Colonic mucosa (tissue), 4 donors: ENCODE measurements at places on chromosomes 12 and 14. TPM values are rescaled to one million over a fixed set of nuclear protein-coding genes. Genes with fewer than 3 reads are reported as not detected.

GRCh38 chr12:31362759-31363415 lies 36.9 kb upstream of the SINHCAF start:
- DNase-seq = peak; percentile 69

DNA sequence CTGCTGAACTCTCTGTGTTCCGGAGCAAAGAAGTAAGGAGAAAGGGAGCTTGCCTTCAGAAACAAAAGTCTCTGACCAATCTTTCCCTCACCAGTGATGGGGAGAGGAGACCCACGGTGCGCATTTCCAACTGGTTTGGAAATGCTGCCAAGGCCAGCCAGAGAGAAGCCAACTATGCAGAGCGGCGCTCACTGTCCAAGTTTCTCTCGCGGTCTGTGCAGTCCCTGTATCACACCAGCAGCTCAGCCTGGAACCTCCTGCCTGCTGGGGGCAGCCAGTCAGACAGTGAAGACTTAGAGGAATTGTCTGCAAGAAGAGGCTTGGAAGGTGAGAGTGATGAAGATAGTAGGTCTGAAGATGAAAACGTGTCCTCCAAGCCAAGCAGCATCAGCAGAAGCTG lies 206.2 kb downstream of the NAV3 start:
- no peak for DNase-seq

NFE2 gene
- total RNA-seq = 0.30 TPM

MED6 gene
- 28.0 TPM for total RNA-seq

DNA sequence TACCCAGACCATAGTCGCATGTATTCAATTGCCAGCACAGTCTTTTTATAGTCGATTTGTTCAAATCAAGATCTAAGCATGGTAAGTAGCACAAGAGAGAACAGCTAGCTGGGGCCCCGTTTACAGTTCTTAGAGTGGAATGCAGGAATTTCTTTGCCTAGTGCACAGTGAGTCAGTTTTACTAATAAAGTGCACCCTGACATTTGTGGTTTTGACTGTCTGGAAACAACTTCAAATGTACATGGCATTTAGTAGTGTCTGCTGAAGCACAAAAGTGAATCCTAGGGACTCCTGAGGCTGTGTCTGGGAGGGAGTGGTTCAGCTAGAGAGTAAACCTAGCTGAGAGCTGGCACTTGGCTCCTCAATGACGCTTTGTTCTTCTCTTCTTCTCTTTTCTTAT lies 64.9 kb downstream of the TMX1 start:
- no peak for DNase-seq

GRCh38 chr14:56810147-56810719 lies at the start of gene OTX2:
Gene OTX2, minus strand, starts transcription at chr14:56810479. Its CDS starts 5,023 bp downstream, at chr14:56805456.
- DNase-seq = no peak

DNA sequence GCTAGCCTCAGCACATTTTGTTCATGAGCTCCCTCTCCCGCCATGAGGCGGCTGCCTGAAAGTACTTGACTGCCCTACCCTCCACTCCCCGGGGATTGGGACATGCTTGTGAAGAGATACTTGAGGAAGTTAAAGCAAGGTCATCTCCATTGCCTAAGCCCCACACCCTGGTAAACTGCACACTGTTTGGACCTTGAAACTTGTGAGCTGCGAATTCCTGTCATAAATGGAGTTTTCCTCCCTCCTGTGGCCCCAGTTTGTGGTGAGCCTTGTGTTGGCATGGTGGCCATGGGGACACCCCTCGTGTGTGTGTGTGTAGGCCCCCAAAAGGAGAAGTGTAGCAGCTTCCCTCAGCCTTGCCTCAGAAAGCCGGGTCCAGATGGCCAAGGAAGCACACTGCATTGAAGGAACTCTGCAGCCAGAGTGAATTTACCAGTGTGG lies 395.5 kb downstream of the ZFP36L1 start:
- DNase-seq = peak; percentile 45

RD3L gene
- total RNA-seq = not detected

- no peak for DNase-seq
Observed at GRCh38 chr12:22687361-22688076, 62.5 kb downstream of the ETNK1 start.

GRCh38 chr14:60645126-60645741 lies 4.0 kb downstream of the SIX1 start:
- no peak for DNase-seq

DNA sequence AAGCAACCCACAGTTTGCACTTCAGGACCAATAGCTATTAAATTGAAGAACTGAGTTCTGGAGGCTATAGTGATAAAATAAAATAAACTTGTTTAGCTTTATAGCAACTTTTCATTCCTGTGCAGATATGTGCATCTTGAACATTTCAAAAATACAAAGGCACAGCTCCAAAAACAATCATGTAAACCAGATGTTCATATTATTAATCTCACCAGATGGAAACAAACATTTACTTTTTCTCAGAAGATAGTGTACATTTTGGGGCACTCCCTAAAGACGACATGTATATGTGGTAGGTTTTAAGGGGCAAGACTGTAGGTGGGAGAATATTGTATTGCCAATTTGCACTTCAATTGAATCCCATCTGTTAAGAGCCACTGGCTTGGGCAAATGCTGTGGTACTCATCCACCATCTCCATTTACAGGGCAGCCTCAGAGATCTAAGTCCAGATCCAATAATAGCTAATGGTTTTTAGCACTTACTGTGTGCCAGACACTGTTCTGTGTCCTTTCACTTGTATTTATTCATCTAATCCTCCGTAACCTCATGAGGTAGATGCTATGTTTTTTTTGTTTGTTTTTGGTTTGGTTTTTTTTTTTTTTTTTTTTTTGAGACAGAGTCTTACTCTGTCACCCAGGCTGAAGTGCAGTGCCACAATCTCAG lies 49.1 kb downstream of the PTGER2 start:
- no peak for DNase-seq

DNA sequence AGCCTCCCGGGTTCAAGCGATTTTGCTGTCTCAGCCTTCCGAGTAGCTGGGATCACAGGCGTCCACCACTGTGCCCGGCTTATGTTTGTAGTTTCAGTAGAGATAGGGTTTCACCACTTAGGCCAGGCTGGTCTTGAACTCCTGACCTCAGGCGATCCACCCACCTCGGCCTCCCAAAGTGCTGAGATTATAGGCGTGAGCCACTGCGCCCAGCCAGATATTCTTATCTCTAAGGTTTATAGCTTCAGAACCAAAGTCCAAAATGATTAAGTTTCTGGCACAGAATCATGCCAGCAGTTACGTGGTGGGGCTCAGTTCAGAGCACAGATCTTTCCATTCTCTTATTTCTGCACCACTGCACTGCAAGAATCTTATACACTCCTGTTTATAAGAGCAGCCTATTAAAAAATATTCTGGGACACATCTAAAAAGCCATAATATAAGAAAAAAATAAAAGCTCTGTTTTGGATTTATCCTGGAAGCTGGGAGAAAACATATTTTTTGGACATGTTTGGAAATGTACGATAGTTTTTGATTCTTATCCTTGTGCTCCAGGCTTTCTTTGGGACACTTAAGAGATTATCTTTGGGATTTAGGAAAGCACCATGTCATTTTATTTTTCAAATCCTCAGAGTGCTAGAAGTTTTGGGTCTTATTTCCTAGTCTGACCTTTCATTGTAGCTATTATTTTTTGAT lies 129.6 kb downstream of the LMNTD1 start:
- peak; percentile 64 for DNase-seq

DNA sequence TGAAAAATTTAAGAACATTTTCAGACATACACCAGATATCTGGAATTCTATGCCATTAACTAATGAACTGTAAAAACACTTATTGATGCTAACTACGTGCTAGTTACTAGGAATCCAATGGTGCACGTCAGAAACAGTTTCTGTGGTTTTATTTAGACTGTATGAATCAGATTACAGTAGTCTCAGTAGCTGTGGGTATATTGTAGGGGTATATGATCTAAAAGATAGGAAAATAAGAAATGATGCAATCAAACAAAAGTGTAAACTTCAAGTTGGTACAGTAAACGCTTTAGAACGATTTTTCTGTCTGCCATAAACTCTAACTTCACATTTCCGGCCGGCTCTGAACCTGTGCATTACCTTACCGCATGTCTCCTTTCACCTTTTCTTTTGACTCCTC lies 2.3 kb downstream of the ABCC9 start:
- DNase-seq = no peak

OAS2 gene
- total RNA-seq = 3.2 TPM

MUCL1 gene
- total RNA-seq = not detected

GRCh38 chr12:40202095-40203059 lies 22.4 kb upstream of the LRRK2 start:
- no peak for DNase-seq

- DNase-seq = no peak
Observed at GRCh38 chr12:2198005-2198501, 145.3 kb downstream of the CACNA1C start.

GRCh38 chr12:55974308-55974730 lies 441 bp downstream of the RAB5B start:
- DNase-seq = peak; percentile 62

GRCh38 chr14:40280652-40281051 lies 848.4 kb upstream of the FBXO33 start:
- DNase-seq = no peak

DNA sequence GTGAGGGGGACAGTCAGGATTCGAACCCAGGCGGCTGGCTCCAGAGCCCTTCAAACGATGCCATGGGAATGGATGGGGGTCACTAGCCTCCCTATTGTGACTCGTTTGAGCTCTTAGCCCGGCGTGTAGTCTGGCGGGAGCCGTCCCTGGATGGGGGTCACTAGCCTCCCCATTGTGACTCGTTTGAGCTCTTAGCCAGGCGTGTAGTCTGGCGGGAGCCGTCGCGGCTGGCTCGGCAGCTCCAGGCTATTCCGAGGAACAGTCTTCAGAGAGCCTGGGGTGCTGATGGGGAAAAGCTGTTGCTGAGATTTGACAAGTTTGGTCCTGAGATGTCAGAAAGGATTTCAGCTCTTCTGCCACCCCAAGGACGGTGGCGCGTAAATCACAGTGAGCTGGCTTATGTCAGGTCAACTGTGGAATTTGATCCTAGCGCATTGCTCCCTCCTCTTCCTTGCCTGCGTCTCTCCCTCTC lies 58.3 kb downstream of the CALM1 start:
- no peak for DNase-seq

DNA sequence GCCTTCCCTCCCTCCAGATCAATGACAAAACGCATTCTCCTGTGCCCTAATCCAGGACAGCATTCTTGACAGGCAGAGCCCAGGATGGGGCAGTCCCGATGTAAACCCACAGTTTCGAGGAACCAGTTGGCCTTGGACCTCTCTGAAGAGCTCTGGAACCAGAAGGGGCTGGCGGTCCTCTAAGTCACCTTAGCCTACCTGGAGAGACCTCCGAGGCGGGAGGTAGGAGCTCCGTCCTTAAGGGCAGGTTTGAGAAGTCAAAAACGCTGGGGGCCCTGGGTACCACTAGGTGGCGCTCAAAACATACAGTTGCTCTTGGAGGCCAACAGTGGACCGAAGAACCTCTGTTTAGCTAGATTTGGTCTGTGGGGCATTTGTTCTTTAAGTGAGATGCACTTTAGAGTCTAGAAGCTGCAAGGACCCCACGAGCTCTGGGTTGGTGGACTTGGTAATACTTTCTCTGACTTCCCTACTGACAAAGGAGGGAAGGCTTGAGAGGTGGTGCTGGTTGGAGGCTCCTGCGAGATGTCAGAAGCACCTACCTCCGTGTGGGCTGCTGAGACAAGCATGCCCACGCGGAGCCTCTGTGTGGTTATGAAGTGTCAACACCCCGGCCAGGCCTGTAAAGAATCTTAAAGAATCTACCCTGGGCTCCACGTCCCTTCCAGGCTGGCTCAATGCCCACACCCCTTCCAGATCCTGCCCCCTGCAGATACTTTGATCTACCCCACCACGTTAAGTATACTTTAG lies 74.8 kb upstream of the CHST11 start:
- peak; percentile 82 for DNase-seq

- DNase-seq = no peak
Observed at GRCh38 chr12:49982246-49983087, 9.7 kb downstream of the AQP6 start.

DEGS2 gene
- total RNA-seq = 54.3 TPM

DNA sequence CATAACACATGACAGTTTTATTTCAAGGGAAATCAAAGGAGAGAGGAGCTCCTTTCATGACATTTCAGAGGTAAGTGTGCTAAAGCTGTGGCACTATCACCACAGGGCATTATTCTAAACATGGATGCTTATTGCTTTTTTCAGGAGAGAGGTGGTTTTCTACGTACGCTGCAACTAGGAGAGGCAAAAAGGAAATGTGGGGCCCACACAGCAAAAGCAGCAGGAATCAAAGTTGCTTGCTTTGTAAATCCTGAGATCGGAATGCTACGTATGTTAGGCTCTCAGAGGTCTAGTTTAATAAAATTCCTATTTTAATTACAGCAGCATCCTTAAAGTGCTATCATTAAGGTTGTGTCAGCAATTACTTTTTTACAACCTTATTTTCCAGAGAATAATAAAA lies 55.0 kb upstream of the GRIP1 start:
- DNase-seq = no peak

GRCh38 chr14:91163316-91163715 lies 49.4 kb downstream of the DGLUCY start:
- no peak for DNase-seq

DNA sequence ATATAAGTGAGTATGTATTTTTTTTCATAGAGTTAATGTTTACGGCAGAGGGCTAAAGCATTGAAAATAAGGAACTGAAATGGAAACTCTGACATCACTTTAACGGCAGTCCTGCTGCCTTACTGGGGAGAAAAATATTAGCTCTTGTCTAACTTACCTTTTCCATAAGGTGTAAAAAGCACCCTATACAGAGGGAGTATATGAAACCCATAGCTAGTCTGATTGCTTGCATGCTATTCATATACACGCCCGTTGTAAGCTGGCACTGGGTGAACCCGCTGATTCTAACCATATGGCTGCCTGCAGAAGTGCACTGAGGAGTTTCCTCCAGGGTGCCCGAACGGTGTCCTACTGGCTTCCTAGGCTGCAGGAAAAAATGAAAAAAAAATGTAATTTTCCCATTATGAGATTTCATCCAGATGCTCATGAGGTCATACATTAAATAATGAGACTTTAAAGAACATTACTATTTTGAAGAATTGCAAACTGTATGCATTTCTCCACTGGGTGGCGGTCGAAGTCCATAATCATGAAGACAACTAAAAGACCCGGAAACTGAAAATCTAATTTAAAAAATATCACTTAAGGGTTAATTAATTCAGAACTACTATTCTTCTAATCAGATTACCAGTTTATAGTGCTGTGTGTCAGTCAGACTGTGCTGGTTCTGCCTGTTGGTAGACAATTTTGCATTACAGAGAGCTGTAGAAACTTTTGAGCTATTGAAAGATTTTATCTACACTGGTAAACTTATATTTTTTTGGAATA lies 144.7 kb downstream of the ALX1 start:
- peak; percentile 69 for DNase-seq

DNA sequence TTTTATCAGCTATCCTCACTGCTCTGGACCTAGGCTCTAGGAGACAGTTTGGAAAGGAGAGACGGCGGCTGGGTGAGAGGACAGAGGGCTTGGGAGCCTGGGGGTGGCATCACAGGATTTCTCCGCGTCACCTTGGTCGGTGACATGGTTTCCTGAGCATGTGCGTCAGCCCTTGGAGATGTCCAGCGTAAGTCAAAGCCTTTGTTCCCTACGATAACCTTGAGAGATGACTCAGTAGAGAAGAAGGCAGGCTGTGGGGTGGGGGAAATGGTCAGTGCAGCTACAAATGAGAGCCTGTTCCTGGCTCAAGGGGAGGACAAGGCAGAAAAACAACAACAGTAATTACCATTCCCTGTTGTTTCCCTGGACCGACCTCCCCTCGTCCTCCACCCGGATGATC lies 90.2 kb upstream of the TBX3 start:
- DNase-seq = no peak

- DNase-seq = no peak
Observed at GRCh38 chr14:64788706-64789105, 84.5 kb downstream of the PLEKHG3 start.
